ENCODE measurements at places on chromosomes 3 and 15.
A peak's percentile ranks its signal among the peaks of the same experiment; 100 is the strongest.

GRCh38 chr3:71785532-71786216 is 726 bp upstream of the PROK2 start:
- DNase-seq: no peak

GRCh38 chr3:73623346-73623745 is 1.4 kb downstream of the PDZRN3 start:
- no peak for DNase-seq

DNA sequence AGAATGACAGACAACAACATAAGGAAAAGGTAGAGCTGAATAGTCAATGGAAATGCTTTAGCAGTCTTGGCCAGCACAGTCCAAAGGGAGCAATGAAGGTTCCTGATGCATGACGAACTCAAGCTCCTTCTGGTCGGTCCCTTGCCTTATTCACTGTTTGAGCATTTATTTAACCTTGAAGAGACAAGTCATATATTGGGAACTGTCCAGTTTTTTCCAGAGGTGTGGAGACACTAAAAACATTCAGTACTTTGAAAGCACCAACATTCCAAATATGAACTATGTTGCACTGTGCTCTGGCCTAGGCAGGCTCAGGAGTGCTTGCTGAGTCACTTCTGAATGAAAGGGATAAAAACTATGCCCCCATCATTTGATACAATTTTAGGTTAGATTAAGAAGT is 384.8 kb downstream of the MECOM start:
- no peak for DNase-seq

GRCh38 chr3:105661461-105661860 is 207.4 kb downstream of the CBLB start:
- no peak for DNase-seq

- DNase-seq: no peak
Measured at GRCh38 chr3:40302784-40303183, 6.7 kb upstream of the EIF1B start.

GRCh38 chr15:98586066-98586465 is 62.3 kb upstream of the IGF1R start:
- DNase-seq: peak; percentile 4
